ACHN (cell line): ENCODE measurements at places on chromosomes 3 and 15.

- peak; percentile 66 for DNase-seq
Measured at GRCh38 chr15:63504979-63505841, 817 bp downstream of the USP3 start.

DNA sequence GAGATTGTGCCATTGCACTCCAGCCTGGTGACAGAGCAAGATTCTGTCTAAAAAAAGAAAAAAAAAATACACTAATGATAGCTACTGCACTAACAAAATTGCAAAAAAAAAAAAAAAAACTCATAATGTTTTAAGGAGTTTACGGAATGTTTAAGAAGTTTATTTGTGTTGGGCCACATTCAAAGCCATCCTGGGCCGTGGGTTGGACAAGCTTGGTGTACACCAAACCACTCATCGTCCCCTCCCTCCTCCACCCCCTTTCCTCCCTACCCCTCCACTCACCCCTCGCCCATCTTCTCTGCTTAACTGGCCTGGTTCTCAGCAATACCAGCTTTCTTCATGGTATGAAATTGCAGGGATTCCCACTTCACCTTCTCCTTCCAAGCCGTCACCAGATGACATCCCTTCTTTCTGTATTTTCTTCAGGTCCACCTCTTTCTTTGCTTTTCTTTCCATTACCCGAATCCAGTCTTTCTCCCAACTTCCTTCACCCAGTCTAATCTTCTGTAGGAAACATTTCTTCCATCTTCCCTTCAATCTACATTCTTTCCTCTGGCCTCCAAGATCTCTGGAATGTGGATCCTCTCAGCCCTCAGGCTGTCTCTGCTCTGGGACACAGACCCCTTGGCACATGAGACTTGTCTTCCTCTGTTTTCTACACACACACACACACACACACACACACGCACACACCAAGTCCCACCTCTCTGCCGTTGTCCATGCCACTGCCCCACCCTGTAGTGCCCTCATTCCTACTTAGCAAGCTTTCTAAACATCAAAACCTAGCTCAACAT lies 3.5 kb upstream of the MESP1 start:
- no peak for DNase-seq

GRCh38 chr3:78004571-78004970 lies 964.7 kb downstream of the ROBO2 start:
- no peak for DNase-seq

DNA sequence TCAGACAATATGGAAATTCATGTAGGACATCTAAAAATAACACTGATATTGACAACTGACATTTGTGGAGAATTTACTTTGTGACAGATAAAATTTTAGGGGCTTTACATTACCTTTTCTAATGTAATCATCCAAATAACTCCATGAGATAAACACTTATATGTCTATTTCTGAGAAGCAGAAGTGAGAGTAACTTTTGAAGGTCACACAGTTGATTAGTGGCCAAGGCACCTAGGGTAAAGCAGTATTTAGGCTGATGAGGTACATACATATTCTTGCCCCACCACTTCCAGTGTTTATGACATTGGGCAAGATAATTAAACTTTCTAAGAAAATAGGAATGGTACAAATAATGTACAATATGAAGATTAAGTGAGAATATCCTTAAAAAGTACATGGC lies 248.4 kb downstream of the CPNE4 start:
- no peak for DNase-seq

- no peak for DNase-seq
Measured at GRCh38 chr3:29004885-29005599, 275.8 kb upstream of the RBMS3 start.

- DNase-seq = no peak
Measured at GRCh38 chr3:34925851-34926250, 713.5 kb upstream of the ARPP21 start.

DNA sequence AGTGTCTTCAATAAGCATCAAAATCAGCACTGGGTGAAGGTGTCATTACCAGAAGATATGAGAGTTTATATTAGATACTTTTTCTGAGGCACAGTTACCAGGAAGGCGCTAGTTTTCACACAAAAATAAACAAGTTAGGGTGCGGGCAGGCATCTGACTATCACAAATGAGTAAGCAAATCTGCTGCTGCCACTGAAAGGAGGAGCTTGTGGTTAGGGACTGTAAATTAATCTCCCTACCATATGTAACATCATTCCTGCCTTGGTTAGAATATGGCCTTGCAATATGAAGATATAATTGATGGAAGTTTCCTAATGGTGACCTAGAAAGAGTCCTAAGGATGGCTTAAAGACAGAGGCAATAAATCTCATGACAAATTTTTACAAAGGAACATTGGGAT lies 19.5 kb upstream of the EID1 start:
- DNase-seq = no peak

GRCh38 chr15:67100801-67101581 lies 35.6 kb downstream of the SMAD3 start:
- DNase-seq = no peak

DNA sequence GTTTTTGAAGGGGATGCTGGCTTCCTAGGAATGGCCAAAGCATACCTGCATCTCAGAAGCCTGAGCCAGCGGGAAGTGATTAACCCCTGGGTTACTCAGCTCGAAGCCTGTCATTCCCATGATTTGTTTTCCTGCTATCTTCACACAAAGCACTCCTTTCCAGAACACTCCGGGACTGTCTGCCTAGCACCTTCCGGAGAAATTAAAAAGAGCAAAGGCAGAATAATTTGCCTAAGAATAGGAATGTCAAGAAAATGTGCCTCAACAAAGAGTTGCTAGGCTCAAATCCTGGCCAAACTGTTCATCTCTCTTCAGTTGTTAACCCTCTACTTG lies 34.1 kb downstream of the TPM1 start:
- no peak for DNase-seq

- DNase-seq = no peak
Measured at GRCh38 chr3:147411815-147412241, 2.7 kb downstream of the ZIC1 start.

- no peak for DNase-seq
Measured at GRCh38 chr3:98564282-98565005, 29.0 kb downstream of the CPOX start.

- no peak for DNase-seq
Measured at GRCh38 chr3:172148241-172148640, 108.9 kb downstream of the FNDC3B start.

DNA sequence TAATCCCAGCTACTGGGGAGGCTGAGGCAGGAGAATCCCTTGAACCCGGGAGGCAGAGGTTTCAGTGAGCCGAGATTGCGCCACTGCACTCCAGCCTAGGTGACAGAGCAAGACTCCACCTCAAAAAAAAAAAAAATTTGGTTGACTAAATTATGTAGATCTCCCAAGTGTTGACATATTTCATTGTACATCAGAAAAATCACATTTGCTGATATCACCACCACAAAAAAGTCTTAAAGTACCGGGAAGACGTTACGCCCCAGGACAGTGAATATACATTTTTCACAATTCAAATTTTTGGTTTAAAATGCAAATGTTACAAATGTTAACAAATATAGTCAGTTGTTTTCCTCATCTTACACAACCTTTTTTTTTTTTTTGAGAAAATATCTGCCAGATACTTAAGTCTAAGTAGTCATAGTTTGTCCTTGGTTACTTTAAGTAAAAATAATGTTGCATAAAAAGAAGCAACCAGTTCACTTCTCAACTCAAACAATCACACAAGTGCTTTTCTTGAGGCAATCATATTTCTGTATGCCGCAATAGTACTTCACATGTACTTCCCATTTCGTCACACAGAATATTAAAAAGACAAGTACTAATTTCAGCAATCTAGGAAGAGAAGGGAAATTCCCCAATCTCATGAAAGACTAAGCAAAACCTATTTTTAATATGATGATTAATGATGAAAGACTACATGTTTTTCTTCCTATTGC lies 41.0 kb upstream of the TCF12 start:
- no peak for DNase-seq

GRCh38 chr3:105145511-105145910 lies 221.2 kb upstream of the ALCAM start:
- no peak for DNase-seq

- DNase-seq = no peak
Measured at GRCh38 chr3:125002414-125003368, 53.1 kb downstream of the HEG1 start.

DNA sequence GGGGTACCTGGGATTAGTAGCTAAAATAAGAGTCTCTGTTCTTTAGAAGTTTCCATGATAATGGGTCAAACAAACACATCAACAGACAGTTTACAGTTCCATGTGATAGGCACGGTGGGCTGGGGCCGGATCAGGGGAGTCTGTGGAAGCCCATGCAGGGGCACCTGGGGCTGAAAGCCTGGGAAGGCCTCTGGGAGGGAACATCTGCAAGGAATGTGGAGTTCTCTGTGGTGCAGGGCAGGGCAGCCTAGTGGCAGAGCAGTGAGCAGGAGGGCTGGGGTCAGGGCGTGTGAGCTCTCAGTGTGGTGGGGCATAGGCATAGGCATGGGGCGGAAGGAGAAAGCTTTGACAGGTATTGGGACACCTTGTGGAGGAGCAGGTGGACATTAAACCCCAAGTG lies 207.7 kb upstream of the TRIM42 start:
- DNase-seq = no peak

DNA sequence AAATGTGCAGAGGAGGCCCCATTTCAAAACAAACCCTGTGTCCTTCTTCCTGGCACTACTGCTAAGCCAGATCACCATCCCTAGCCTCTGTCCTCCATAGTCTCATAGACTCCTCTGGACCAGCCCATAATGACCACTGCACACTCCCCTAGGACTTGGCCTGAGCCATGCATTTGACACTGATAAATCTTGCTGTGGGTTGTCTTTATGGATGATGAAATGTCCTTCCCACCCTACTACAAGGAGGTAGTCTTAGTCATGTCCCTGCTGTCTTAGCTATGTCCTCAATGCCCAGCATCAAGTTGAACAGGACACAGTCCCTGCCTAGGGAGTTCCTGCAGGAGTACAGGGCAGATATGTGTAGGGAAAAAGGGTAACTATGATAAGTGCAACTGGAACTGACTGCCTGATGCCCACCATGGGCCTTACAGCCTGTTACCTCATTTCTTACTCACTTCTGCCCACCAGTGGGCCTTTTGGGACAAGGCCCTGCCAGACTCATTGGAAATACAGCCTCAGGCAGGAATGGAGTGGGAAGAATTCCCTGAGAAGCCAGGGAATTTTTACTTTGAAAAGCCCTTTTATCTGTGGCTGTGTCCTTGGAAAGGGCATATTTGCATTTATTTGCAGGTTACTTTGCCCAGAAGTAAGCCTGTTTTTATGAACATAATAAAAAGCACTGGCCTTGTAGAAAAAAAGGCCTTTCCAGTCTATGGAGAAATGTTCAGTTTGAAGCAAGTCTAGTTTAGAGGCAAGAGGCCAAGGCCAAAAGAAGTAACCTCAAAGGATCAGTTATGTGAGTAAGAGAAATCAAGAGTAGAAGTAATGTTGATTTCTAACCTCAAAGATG lies 199.6 kb upstream of the EIF1B start:
- no peak for DNase-seq

DNA sequence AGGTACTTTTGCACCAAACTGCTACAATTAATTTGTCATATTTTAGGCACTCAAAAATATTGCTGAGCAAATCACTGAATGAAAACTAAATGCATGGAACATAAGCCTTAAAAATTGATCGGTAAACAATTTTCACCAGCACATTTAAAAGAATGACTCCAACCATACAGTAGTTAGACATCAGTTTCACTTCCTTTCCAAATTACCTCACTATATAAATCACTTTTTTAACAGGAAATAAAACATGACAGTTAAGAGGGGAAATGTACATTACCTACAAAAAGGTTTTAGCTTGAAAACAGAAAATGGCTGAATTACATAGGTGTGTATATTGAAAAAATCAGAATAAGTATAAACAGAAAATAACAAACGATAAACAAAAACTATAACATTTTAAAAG lies 108.4 kb downstream of the SERPINI1 start:
- DNase-seq = no peak

GRCh38 chr15:101537483-101538080 lies 48.1 kb upstream of the PCSK6 start:
- DNase-seq = no peak

GRCh38 chr3:149277331-149277813 lies 55.7 kb upstream of the CP start:
- peak; percentile 10 for DNase-seq

DNA sequence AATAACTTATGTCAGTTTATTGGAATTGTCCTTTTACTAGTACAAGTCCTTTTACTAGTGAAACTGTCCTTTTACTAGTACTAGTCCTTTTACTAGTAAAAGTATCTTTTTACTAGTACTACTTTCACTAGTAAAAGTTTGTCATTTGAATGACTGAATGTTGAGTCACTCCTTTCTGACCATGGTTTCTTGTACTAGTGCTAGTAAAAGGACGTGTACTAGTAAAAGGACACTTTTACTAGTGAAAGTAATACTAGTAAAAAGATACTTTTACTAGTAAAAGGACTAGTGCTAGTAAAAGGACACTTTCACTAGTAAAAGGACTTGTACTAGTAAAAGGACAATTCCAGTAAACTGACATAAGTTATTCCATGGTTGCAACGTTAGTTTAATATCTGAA lies 96.3 kb downstream of the ZMAT3 start:
- no peak for DNase-seq

- no peak for DNase-seq
Measured at GRCh38 chr3:42174679-42175385, 83.7 kb downstream of the TRAK1 start.
